Common myeloid progenitor, CD34-positive (primary cell): ENCODE measurements at places on chromosomes 1 and 21.

DNA sequence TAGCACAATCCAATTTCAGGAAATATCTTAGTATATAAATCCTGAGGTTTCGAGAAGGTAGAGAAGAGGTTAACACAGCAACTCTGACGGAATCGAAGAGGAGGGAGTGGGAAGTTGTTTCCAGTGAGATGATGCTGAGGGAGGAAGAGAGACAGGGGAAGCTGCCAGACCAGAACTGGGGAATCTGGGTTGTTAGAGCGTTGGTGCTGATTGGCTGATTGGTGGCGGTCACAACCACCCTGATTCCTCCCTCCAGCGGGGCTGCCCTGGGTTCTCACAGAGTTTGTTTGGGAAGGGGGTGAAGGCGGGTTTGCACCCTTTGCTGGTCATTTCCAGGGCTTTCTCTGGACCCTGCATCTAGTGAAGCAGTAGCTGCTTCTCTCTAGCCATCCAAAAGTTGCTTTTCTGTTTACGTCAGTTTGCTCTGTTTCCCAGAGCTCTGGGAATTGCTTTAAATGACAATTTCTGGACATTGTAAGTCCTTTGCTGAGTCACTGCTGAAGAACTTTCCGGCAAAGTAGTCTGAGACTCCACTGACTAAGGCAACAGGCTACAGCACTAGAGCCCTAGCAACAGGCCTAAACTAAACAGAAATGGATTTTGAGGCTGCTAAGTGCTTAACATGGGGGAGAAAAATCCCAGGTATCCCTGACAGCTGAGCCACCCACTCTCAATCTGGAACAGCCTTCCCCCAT lies 90.1 kb downstream of the TENT5C start:
- no peak overlapping the region for H3K4me3 ChIP-seq
- H3K27me3 ChIP-seq = no peaks in the 10 kb centered on the region
- no peak overlapping the region for H3K27ac ChIP-seq
- no peak for DNase-seq
- H3K4me1 ChIP-seq = no peaks in the 10 kb centered on the region

GRCh38 chr1:91876040-91876470 lies 9.9 kb downstream of the TGFBR3 start:
- no peaks in the 10 kb centered on the region for H3K36me3 ChIP-seq
- H3K27me3 ChIP-seq = peaks cover 3% of the 10 kb centered on the region
- no peak overlapping the region for H3K27ac ChIP-seq
- H3K4me1 ChIP-seq = no peaks in the 10 kb centered on the region
- H3K4me3 ChIP-seq = no peak overlapping the region
- no peak for DNase-seq

- no peak overlapping the region for H3K27ac ChIP-seq
- DNase-seq = no peak
- H3K27me3 ChIP-seq = no peaks in the 10 kb centered on the region
- no peaks in the 10 kb centered on the region for H3K4me1 ChIP-seq
Observed at GRCh38 chr1:117032681-117033539, 27.2 kb upstream of the TTF2 start.

- no peaks in the 10 kb centered on the region for H3K36me3 ChIP-seq
- peaks cover 4% of the 10 kb centered on the region for H3K27me3 ChIP-seq
- no peak overlapping the region for H3K4me3 ChIP-seq
- H3K27ac ChIP-seq = no peak overlapping the region
- no peak for DNase-seq
Observed at GRCh38 chr1:47992720-47993415, 4.3 kb downstream of the TRABD2B start.

DNA sequence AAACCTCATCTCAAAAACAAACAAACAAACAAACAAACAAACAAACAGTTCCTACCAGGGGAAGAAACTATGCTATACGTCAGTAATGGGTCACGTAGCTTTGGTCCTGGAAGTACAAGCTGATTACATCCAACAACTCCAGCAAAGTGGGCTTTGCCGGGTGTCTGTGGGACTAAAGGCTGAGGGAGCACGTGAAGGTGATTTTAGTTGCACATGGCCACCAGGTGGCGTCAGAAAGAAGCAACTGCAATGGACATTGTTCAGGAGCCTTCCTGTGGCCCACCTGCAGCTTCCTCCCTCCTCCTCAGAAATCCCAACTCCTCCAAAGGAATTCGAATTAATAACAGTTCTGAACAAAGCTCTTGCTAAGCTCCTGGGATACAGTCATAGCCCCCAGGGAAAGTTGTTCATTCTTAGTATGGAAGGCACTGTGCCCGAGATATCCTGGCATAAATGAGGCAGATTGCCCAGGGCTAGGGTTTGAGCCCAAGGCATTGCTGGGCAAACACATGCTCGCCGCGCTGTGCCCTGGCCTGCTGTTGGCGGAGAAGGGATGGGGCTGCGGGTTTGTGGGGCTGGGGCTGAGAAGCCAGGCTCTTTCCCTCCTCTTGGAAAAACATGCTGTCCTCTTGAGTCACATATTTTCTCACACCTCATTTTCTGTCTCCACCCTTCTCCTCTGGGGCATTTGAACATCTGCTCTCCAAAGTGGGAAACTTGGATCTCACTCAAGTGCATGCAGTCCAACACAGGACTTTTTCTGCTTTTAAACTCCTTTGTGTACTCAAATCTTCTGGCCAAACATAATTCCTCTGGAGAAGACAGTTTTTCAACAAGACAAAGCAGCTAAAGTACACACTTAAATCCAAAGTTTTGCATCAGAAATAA lies 28.6 kb downstream of the AKNAD1 start:
- peak; percentile 76 for DNase-seq
- H3K36me3 ChIP-seq = no peaks in the 10 kb centered on the region
- no peak overlapping the region for H3K27ac ChIP-seq
- no peaks in the 10 kb centered on the region for H3K27me3 ChIP-seq
- peaks cover 12% of the 10 kb centered on the region for H3K4me1 ChIP-seq

DNA sequence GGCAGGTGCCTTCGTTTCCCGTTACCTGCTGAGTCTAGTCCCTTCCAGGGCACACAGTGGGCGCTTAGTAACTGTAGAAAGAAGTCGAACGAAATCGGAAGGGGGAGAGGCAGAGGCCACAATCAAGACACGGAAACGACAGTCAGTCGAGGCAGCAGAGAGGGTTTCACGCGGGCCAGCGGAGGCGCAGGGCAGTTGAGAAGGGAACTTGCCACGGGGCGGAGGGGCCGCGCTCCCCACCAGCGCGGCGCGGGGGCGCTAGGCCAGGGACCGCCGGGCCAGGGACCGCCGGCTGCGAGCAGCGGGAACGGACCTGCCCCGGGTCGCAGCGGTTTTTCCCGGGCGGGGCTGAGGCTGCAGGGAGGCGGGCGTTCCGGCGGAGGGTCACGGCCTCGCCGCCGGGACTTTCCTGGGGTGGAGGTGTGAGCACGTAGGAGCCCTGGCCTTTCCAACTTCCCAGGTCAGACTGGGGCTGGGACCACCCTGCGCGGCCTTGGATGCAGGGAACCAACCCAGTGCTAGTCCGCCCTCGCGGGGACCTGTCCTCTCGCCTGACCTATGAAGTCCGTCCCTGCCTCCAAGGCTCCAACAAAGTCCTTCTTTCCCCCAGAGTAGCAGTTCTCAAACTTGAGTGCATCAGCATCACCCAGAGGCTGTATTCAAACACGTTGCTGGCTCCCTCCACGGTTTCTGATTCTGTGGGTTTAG lies 150.1 kb upstream of the FGGY start:
- H3K27me3 ChIP-seq = no peaks in the 10 kb centered on the region
- no peaks in the 10 kb centered on the region for H3K36me3 ChIP-seq
- peak overlapping the region; percentile 55 for H3K4me3 ChIP-seq
- no peak overlapping the region for H3K27ac ChIP-seq
- H3K4me1 ChIP-seq = peaks cover 19% of the 10 kb centered on the region

DNA sequence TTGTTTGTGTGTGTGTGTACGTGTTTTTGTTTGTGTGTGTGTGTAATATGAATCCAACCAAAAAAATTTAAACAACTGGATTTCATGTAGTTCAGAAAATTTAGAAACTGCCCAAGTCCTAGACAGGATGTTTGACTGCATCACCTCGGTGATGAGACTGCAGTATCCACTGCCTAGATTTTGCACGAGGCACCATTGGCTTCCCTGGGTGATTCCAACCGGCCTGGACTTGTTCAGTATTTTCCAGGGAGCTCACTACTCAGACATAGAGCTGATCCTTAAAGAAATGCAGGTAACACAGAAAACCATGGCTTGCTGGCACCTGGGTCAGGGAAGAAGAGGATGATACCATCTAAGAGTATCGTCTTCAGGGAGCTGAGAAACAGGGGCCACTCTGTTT lies 18.2 kb upstream of the KCNK2 start:
- H3K4me1 ChIP-seq = no peaks in the 10 kb centered on the region
- H3K4me3 ChIP-seq = no peak overlapping the region
- no peak for DNase-seq

GRCh38 chr1:4549930-4550329 lies 104.5 kb upstream of the AJAP1 start:
- no peak overlapping the region for H3K4me3 ChIP-seq
- no peaks in the 10 kb centered on the region for H3K36me3 ChIP-seq
- H3K27me3 ChIP-seq = no peaks in the 10 kb centered on the region
- no peak for DNase-seq
- H3K27ac ChIP-seq = no peak overlapping the region

GRCh38 chr1:48470481-48470855 lies 1.5 kb downstream of the SPATA6 start:
- H3K36me3 ChIP-seq = no peaks in the 10 kb centered on the region
- H3K27me3 ChIP-seq = no peaks in the 10 kb centered on the region
- peaks cover 12% of the 10 kb centered on the region for H3K4me1 ChIP-seq
- no peak for DNase-seq

DNA sequence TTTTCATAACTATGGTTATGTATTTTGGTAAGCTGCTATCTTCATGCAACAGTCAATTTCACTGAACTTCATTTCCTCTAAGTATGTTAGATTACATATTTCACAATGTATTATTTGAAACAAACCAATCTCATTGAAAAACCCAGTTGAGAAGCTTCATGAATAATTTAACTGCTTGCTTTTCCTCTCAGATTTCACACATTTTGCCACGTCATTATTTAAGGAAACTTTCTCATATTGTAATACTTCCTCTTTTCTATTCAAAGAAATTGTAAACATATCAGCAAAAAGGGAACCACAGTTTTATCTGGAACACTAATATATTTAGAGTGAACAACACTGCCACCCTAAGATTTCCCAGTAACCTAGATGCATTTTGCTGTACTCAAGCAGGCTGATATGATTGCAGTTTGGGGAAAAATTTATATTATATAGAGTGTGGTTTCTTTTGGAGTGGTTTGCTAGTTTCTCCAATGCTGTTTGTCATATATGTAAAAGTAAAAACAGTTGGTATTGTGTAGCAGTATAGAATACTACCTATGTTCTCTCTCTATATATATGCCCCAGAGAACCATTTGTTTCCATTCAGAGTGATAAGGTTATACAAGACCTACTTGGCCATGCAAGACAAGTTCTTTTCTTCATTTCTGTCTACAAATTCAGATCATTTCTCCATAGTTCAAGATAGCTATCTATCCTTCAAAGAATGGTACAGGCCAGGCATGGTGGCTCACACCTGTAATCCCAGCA lies 28.4 kb upstream of the AHCTF1 start:
- peak; percentile 95 for DNase-seq
- peak overlapping the region; percentile 80 for H3K27ac ChIP-seq
- H3K4me1 ChIP-seq = peaks cover 14% of the 10 kb centered on the region
- peak overlapping the region; percentile 48 for H3K4me3 ChIP-seq
- no peaks in the 10 kb centered on the region for H3K36me3 ChIP-seq
- H3K27me3 ChIP-seq = no peaks in the 10 kb centered on the region

DNA sequence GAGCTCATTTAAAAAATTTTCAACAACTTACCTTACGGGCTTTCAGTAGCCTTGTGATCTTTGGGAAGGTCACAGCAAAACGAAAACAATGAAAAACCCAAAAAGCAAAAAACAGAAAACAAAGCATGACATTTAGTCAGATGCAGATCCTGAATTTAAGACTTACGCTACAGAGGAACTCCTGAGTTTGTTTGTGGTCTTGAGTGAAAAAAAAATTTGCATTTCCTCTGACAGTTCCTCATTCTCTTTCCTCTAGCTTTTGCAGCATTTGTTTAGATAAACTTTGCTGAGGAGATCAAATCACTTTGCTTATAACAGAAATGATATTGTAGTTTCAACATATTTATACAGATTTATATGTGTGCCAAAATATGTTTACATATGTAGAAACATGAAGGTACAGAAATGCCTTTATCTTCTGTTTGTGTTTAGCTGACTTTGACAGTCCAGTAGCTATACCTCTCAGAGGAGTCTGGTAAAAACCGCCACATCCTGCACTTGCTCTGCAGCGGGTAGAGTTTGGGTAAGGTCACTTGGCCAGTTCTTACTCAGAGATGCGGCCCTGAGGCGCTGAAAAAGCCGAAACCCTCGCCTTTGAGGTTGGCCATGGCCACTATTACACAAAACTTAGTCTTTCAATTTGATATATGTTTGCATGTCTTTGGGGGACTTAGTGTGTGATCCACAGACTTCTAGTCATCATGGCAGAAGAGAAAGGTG lies 142.5 kb downstream of the TNR start:
- no peak overlapping the region for H3K4me3 ChIP-seq
- H3K4me1 ChIP-seq = peaks cover 11% of the 10 kb centered on the region
- H3K27me3 ChIP-seq = peaks cover 7% of the 10 kb centered on the region

GRCh38 chr1:8633741-8634501 lies 183.5 kb downstream of the RERE start:
- no peaks in the 10 kb centered on the region for H3K27me3 ChIP-seq
- no peak overlapping the region for H3K27ac ChIP-seq
- DNase-seq = peak; percentile 69
- peaks cover 16% of the 10 kb centered on the region for H3K4me1 ChIP-seq

GRCh38 chr1:155522069-155522468 lies 40.5 kb downstream of the ASH1L start:
- H3K4me1 ChIP-seq = no peaks in the 10 kb centered on the region
- no peaks in the 10 kb centered on the region for H3K27me3 ChIP-seq
- no peak overlapping the region for H3K27ac ChIP-seq
- H3K4me3 ChIP-seq = no peak overlapping the region

GRCh38 chr1:87505391-87505983 lies 176.8 kb downstream of the LMO4 start:
- no peak overlapping the region for H3K27ac ChIP-seq
- DNase-seq = no peak
- H3K27me3 ChIP-seq = no peaks in the 10 kb centered on the region
- H3K36me3 ChIP-seq = no peaks in the 10 kb centered on the region

DNA sequence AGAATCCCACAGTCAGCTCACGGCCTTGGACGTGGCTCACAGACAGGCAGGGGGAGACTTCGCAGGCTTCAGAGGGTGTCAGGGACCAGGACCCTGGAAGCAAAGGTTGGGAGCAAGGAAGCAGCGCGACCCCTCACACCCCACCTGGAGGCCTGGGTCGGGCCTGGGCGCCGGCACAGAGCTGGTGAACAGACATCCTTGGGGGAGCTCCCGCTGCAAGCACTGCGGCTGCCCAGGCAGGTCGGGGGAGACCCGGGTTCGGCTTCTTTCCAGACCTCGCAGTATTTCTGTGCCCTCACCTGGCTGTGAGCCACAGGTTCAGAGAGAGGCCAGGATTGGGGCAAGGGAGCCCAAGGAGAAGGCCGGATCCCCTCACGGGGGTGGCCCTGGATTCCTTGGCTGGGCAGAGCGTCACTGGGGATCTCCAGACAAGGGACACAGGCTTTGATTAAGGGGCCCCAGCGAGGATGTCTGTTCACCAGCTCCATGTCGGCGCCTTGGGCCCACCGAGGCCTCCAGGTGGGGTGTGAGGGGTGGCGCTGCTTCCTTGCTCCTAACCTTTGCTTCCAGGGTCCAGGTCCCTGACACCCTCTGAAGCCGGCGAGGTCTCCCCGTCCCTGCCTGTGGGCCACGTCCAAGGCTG lies 37.9 kb upstream of the TSPEAR start:
- no peak overlapping the region for H3K4me3 ChIP-seq
- no peaks in the 10 kb centered on the region for H3K4me1 ChIP-seq
- H3K27me3 ChIP-seq = no peaks in the 10 kb centered on the region

GRCh38 chr21:35077975-35078374 lies 28.9 kb upstream of the RUNX1 start:
- no peak overlapping the region for H3K4me3 ChIP-seq
- no peak for DNase-seq
- no peaks in the 10 kb centered on the region for H3K36me3 ChIP-seq
- no peak overlapping the region for H3K27ac ChIP-seq
- no peaks in the 10 kb centered on the region for H3K4me1 ChIP-seq
